GM13977 (cell line): ENCODE measurements at places on chromosomes 7 and 10.
A peak's percentile ranks its signal among the peaks of the same experiment; 100 is the strongest.

DNA sequence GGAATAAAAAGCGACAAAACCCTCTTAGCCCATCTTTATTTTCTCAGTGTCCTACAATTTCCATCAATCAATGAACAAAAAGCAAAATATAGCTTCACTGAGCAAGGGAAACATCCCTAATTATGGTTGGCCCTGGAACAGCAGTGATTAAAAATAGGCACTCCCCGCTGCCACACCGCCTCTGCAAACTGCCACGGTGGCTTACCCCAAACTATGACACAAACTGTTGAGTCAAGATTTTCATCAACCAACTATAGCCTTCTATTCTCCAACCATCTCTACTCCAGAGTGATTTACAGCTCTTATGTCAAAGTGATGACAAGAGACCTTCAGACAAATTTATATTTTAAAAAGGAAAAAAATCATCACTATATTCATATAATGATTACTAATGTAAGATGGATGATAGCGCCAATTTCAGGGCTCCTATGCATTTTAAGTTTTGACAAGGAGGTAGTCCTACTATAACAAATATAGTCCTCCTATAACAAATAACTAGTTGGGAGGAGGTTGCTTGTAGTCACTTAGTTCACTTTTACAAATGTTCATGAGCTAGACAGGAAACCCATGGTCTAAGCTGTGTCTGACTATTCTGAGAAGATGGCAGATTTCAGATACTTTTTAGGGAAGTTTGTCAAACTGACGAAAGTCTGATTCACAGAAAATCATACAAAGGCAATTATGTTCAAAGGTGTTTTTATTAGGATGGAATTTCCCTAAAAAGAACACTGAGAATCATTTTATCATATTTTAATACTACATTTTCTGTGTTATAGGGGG, 26.3 kb downstream of the DENND11 start:
- peak; percentile 34 for DNase-seq

- DNase-seq, result no peak
Observed at GRCh38 chr7:117386110-117386706, 41.1 kb downstream of the ASZ1 start.

DNA sequence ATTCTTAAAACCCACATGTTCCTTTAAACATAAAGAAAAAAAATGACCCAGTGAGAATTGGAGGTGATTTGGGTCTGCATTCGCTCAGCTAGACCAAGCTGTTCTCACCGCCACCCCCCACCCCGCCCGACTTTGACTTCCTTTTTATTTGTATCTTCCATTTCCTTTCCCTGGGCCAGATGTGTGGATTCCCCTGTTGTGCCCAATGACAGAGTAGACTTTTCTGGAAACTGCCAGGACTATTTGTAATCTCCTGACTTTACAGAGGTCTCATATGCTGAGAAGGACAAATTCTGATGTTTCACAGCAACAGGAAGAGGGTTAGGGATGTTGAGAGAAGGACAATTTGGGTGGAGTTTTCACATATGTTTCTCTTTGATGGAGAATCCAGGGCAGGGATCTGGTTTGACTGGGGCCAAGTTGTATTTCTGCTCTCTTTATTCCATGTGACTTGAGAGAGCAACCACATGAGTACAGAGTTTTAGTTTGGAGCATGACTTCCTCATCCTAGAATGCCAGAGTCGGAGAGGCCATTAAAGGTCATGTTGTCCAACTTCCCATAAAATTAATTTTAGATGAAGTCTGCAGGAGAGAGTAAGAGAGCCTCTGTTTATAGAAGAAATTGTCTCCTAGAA, 1023.2 kb downstream of the LRMDA start:
- DNase-seq, result no peak

GRCh38 chr10:34091635-34092195, 723.4 kb downstream of the PARD3 start:
- DNase-seq, result no peak

DNA sequence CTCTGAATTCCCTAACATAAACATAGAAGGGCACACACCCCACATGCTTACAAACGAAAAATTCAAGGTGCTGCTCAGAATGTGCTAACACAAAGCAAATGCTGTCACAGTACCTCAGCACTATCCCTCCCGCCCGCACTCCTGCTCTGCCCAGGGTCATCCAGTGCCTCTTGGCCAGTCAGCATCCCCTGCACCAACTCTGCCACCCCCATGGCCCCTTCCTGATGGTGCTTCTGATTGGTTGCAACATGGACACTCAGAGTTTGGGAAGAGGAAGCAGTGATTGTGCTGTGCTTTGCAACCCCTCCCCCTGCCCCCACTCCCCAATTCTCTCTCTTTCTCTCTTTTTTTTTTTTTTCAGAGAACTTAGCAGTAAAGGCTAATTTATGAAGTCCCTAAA, 13.8 kb upstream of the LEP start:
- DNase-seq, result no peak

GRCh38 chr10:32131388-32131787, 75.2 kb upstream of the KIF5B start:
- DNase-seq, result no peak

DNA sequence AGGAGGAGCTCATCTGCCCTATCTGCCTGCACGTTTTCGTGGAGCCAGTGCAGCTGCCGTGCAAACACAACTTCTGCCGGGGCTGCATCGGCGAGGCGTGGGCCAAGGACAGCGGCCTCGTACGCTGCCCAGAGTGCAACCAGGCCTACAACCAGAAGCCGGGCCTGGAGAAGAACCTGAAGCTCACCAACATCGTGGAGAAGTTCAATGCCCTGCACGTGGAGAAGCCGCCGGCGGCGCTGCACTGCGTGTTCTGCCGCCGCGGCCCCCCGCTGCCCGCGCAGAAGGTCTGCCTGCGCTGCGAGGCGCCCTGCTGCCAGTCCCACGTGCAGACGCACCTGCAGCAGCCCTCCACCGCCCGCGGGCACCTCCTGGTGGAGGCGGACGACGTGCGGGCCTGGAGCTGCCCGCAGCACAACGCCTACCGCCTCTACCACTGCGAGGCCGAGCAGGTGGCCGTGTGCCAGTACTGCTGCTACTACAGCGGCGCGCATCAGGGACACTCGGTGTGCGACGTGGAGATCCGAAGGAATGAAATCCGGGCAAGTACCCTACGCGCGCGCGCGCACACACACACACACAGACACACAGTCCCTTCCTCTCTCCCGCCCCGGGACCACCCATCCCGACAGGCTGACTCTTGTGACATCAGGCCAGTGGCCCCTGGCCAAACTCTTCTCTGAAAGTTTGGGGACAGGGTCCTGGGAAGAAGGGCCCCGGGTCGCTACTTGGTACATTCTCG, 538 bp downstream of the TRIM8 start:
- peak; percentile 60 for DNase-seq

GRCh38 chr7:77907281-77907680, 108.7 kb downstream of the PHTF2 start:
- DNase-seq, result no peak

DNA sequence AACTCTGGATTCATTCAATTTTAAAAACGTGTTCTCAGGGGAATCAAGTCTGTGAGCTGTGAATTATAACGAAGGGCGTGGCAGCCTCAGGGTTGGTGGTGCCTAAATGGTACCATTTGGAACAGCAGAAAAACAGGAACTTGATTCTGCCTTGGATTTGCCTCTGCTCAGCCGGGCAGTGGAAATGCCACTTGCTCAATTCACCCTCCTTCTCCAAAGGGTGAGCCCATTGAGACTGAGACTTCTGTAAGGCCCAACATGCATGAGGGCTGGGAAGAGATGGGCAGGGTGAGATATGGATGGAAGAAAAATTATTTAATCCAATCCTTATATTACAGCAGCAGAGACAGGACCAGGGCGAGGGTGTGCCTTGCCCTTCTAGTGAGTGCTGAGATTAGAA, 107.1 kb upstream of the HABP2 start:
- no peak for DNase-seq

DNA sequence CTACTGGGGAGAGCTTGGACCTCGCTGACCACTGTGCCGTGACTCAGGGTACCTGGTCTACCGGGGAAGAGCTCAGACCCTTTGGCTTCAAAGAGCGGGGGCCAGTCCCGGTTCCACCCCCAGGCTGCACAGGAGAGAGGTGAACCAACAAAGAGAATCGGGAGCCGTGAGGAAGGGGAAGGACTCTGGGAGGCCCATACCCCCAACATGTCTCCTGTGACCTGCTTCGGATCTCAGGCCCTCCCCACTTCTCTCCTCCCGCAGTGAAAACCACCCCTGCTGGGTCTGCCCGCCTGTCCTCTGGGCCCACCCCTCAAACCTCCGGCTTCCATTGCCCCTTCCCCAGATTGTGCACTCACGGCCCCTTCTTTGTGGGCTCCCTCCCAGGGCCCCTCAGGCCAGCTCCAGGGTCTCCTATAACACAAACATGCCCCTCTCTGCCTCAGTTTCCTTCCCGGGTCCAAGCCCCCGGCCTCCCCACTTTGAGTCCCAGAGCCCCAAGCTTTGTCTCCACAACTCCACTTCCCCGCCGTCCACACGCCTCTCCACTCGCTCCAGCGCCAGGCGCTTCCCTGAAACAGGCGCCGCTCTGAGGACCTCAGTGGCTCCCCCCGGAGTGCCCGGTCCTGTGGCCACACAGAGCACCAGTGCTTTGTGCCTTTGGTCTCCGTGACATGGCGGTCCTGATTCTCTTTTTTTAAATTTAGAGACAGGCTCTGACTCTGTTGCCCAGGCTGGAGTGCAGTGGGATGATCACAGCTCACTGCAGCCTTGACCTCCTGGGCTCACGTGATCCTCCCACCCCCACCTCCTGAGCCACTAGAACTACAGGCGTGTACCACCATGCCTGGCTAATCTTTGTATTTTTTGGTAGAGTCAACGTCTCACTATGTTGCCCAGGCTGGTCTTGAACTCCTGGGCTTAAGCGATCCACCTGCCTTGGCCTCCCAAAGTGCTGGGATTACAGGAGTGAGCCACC, 7.5 kb upstream of the INTS1 start:
- DNase-seq, result no peak

DNA sequence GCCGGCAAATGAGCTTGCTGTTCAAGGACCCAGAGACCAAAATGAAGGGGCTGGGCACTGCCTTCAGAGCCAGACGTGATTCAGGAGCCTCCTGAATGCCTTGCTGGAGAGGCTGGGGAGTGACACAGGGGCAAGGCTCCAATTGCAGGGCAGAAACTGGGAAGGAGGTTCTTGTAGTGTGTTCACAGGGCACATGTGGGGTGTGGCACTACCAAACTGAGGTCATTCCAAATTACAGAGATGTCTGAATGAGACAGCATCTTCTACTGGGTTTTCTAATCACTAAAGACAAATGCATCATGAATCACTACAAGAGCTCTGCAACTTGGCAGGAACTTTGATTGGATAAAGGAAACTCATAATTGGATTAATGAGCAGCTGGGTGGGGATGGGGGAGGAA, 17.8 kb downstream of the CRTAC1 start:
- no peak for DNase-seq

- DNase-seq, result no peak
Observed at GRCh38 chr7:84372155-84372621, 177.6 kb upstream of the SEMA3A start.

DNA sequence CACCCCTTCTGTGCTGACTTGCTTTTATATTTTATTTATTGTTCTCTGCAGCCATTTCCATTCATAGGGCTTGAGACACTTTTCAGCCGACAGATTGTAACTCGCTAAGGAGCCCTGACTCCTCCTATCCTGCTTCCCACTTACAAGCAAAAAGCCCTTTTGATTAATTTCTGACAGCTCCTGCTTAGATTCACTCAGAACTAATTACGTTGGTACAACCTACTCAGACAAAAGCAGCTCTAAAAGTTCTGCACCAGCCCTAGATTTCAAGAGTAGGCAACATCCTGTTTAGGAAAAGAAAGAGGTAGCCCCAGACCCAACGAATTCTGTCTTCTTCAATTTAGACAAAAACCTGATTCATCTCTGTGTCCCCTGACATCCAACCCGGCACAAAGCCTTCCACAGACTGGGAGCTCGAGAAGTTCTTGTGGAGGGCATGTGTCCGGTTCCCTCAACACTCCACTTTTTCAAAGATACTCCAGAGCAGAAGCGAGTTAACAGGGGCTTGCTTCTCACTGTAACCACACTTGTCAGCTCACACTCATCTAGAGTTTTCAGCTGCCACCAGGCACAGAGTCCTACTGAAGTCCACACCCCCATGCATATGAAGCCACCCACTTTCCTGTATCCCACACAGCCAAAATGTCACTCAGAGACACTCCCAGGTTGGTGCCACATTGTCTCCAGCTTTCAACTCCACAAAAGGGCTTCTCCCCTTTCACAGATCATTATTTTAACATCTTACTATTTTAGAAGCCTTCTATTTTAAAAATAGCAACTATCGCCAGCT, 113.6 kb upstream of the NFE2L3 start:
- no peak for DNase-seq

DNA sequence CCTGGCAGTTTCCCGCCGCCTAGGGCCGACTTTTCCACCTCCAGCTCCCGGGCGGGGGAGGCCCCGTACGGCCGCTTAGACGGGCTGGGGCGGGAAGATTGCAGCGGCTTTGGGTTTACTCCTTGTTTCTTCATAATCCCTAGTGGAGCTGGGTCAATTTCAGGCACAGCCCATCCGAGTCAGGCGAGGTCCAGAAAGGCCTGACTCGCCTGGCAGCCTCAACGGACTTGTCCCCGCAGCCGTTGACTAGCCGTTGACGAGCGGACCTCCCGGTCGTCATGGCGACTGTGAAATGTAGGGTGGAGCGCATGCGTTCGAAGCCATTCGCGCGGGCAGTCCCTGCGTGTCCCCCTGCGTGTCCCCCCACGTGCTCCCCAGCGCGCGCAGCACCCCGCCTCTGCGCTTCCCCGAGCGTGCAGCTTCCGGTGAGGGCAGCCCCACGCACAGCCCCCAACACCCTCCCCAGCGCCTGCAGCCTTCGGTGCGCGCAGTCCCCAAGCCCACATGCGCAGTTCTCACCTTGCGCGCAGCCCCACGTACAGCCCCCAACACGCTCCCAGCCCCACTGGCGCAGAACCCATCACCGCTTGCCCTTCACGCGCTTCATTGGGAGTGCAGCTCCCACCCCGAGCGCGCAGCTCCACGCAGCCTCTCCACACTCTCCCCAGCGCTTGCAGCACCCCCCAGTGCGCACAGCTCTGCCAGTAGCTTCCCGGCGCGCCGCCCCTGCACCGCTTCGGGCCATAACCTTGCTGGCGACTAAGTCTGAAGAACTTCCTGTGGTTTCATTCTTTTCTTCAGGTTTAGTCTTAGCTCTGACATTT, 67.8 kb downstream of the TBX20 start:
- DNase-seq, result peak; percentile 1

DNA sequence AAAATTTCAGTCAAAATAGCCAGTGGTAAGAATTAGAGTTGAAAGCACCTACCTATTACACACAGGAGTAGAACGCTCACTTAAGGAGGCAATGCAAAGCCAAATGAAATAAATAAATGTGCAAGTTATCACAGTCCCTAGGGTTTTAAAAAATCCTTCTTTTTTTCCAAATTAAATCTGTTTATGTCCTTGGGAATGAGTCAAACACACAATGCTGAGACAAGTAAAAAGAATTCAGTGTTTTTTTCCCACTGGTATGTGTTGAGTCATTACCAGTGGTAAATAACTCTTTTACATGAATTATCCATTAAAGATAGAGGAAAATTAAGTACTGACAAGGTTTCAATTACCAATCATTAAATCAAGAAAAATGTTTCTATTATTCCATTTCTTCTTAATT, 438.6 kb downstream of the TNS3 start:
- no peak for DNase-seq

- peak; percentile 86 for DNase-seq
Observed at GRCh38 chr7:128108641-128109423, 77.6 kb upstream of the LRRC4 start.
